NCI-H1436 treated with DMSO at 0.1 percent for 48 hours (cell line): ENCODE measurements at places on chromosomes 7 and 10.

DNA sequence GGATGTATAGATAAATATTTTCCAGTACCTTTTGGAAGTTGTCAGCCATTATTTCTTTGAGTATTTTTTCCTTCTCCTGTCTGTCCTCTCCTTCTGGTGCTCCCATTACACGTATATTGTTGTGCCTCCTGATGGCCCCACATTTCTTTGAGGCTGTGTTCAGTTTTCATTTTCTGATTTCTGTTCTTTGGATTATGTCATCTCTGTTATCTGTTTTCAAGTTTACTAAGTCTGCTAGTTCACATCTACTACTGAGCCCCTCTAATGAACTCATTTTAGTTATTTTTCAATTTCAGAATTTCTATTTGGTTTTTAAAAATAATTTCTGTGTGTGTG is 16.3 kb downstream of the RBM33 start:
- no peak for DNase-seq

DNA sequence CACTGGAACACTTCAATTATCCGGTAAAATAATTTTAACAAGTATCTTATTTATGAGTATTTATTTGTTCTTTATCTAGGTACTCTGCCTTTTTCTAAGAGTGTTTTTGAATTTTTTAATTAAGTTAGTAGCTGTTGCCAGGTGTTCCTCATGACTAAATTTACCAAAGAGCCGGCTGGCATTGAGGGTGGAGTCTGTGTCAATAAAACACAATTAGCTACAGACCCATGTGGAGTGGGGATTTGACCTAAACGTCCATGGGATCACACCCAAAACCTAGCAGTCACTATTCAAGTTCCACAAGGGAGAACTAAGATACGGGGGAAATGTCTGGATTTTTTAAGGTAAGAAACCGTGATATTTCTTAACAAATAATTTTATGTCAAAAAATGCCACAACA is 9.8 kb downstream of the SLC16A12 start:
- no peak for DNase-seq

GRCh38 chr10:48445932-48446331 is 139.5 kb downstream of the MAPK8 start:
- DNase-seq, result no peak

- no peak for DNase-seq
Observed at GRCh38 chr10:131972474-131973071, 9.2 kb downstream of the BNIP3 start.

DNA sequence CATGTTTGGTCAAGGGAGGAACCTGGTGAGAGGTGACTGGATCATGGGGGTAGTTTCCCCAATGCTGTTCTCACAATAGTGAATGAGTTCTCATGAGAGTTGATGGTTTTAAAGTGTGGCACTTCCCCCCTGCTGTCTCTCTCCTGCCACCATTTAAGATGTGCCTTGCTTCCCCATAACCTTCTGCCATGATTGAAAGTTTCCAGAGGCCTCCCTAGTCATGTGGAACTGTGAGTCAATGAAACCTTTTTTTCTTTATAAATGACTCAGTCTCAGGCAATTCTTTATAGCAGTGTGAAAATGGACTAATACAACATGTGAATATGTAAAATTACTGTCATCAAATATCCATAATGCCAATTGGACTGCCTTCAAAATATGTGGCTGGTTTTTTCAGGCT is 165.5 kb upstream of the TARP start:
- DNase-seq, result no peak

DNA sequence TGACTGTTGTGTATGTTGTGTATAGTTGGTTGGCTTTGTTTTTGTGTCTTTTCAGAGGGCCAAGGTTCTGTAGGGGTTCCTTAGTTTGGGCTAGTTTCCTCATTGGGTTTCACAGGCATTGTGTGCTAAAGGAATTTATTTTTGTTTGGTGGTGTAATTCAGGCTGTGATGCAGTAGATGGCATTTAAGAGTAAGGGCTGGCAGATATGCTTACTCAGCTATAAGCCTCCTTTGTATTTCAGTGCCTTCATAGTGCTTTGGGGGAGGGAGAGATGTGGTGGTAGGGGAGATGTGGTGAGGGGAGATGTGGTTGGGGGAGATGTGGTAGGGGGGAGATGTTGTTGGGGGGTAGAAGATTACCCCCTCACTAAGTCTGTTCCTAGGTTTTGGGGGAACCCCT is 91.7 kb downstream of the SLC25A40 start:
- DNase-seq, result no peak

DNA sequence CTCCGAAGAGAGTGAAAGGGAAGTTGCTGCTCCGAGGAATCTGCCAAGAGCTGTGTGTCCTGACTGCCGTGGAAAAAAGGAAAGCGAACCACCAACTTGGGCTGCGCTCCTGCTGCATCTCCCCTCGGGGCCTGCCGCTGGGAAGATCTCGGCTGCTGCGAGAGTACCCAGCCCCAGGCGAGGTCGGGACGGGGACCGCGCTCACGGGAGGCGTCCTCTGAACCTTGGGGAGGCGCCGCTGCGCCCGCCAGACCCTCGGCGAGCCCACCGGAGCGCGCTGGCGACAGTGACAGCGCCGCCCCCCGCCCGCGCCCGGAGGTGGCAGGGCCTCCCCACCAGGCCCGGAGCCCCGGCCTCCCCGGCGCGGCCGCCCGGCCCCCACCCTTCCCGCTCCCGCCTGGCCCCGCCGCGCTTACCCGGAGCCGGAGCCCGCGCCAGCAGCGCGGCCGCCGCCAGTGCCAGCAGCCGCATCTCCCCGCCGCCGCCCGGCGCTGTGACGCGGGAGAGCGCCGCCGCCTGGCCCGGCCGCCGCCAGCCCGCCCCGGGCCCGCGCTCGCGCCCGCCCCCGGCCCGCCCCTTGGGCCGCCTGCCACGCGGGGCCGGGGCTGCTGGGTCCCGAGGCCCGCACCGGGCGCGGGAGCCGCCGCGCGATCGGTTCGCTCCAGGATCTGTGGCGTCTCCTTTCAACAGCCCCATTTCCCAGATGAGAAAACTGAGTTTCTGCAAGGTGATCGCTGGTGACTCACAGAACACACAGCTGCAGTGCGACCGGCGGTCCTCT is at the start of gene VSTM4:
Gene VSTM4, minus strand, starts transcription at position 508 of the 781 bp plus-strand sequence. Its CDS starts 37 bp downstream, at position 471.
- no peak for DNase-seq

GRCh38 chr7:144835155-144835611 is 670 bp downstream of the TPK1 start:
- no peak for DNase-seq

- no peak for DNase-seq
Observed at GRCh38 chr10:112945811-112946210, 4.2 kb upstream of the TCF7L2 start.

DNA sequence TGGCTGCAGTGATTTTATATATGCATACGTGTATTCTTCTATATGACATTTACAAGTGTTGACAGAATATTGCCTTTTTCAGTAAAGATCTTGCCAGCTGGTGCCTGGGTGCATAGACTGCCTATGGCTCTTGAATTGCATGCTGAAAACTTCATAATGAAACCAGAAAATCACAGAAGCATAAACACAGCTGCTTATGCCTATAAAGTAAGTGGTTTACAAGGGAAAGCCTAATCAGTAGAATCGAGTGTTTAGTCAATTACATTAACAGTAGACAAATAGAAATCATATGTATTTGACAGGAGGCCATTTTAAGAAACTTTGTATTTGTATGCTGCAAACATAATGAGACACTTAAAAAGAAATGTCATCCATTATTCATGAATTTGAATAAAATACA is 82.5 kb downstream of the TMEM168 start:
- DNase-seq, result peak; percentile 21

DNA sequence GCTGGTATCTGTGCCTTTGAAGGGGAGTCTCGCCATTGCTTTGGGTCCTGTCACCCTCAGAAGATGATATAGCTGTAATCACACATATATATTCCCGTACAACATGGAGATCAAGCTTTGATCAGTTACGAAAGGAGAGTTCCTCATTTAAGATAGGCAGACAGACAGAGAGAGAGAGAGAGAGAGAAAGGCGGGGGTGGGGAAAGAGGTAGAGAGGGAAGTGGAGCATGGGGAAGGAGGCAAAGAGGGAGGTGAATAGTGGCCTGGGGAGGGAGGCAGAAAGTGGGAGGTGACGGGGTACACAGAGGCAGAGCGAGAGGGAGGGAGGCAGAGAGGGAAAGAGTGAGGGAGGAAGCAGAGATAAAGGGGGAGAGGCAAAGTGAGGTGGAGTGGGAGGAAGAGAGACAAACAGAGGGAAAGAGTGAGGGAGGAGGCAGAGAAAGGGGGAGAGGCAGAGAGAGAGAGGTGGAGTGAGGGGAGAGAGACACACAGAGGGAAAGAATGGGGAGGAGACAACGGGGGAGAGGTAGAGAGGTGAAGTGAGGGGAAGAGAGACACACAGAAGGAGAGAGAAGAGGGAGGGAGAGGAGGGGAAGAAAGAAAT is 44.6 kb upstream of the C1QL3 start:
- no peak for DNase-seq

DNA sequence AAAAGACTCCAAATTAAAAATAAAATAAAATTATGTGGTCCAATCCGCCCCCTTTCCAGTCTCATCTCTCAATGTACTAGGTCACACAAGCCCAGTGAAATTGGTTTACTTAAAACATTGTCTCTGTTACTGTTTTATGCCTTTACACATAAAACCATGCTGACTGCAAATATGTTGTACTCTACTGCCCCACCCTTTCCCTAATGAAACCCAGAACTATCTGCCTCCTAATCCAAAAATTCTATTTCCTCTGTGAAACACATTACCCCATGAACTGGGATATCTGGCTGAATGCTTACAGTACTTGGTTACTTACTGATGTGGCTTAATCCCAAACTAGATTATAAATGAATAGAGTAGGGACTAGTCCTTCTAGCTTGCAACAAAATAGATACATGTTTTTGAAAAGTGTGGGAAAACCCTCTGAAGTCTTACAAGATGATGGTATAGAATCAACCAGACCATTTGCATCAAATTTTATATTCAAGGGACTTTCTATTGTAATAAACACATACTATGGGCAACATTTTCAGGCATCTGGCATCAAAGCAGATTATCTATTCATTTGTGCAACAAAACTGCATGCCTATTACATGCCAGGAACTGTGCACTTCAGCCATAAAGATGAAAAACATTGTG is 10.0 kb upstream of the KMT2E start:
- DNase-seq, result no peak

- DNase-seq, result no peak
Observed at GRCh38 chr7:65390588-65390987, 16.9 kb downstream of the ZNF92 start.

GRCh38 chr10:47034441-47035051 is 123.3 kb downstream of the PTPN20 start:
- DNase-seq, result no peak

DNA sequence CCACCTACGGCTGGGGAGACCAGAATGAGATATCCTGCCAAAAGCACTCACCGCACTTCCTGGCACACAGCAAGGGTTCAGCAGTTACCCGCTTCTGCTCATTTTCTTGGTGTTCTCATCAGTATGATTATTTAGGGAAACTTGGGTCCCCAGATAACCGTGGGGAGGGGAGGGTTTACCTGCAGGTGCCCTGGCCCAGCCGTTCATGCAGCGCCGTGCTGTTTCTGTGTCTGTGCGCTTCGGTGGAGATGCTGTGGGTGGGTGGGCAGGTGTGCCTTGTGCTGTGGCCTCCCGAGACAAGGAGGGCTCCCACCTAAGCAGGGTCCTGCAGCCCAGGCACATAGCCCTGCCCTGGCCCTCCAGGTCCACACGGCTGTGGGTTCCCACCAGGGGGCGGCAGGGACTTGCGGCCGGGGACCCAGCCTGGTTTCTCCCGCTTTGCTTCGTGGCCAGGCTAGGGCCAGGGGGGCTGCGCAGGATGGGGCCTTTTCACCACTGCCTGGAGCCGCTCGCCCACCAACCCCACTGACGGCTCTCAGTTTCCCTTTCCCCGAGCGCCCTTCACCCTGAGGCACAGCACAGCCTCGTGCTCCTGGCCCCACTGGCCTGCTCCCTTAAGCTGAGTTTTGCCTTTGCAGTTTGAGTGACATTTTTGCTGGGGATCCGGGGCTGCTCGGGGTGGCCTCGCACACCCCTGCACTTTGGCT is 78.5 kb downstream of the LHPP start:
- DNase-seq, result no peak

GRCh38 chr10:107614939-107615685 is 450.6 kb upstream of the SORCS1 start:
- DNase-seq, result no peak

DNA sequence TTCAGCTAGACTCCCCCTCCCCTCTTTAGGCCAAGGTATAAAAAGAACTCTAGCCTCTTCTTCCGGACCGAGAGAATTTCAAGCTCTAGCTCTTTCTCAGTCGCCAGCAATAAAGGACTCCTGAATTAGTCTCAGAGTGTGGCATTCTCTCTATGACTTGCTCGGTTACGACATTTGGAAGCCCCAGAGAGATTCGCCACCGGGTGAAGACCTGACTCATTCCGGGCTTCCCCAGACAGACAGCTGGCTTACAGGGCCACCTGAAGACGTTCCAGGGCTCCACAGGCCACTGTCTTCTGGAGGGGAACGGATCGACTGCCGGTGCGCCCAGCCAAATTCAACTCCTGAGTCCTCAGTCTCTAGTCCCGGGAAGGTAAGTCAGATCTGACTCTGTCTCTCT is at the start of gene AKR1B15:
Gene AKR1B15, plus strand, starts transcription at position 234 of the 400 bp plus-strand sequence. CDS start 15,510 bp downstream, outside the sequence.
- DNase-seq, result no peak

DNA sequence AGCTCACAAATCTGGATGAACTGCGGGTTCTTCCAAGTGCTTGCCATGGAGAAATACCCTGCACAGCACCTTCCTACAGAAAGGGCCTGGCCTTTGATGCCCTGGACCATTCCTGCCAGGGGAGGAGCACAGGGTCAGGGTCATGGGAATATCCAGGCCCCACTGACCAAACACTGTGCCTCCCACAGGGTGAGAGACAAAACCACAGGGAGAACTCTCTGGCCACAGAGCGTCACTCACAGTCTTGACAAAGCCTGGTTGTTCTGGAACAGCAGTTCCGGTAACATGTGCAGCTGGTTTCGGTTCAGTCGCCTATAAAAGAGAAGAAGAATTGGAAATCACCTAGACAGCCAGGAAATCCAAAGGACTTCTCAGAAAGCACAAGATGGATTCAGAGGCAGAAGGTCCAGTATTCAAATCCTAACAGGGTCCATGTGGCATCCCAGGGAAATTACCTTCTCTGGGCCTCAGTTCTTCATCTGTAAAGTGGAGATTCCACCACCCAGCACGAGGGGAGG is 28.1 kb downstream of the SLIT1 start:
- no peak for DNase-seq

GRCh38 chr10:114925587-114926586 is 12.1 kb upstream of the TRUB1 start:
- DNase-seq, result no peak

DNA sequence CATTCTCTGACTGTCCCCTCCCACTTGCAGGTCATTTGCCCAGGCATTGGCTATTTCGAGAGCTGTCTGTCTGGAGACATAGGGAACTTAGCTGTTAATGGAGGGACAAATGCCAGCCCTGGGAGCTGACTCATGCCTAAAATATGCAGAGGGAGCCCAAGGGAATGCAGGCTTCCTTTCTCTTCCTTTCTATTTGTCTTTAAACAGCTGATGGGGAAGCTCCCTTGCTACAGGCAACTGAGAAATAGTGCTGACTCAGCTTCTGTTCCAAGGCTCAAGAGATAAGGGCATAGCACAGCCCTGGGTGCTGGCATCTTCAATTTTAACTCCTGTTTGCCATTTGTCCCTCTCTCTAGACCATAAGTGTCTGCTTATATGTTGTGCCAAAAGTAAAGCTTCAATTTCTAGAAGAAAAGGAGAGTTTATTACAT is 82.7 kb upstream of the C1GALT1 start:
- DNase-seq, result no peak
